ENCODE measurements at places on chromosomes 2 and 18. TPM values are rescaled to one million over a fixed set of nuclear protein-coding genes. Genes with fewer than 3 reads are reported as not detected.

GRCh38 chr2:15388406-15389325, 172.5 kb downstream of the NBAS start:
- DNase-seq: no peak

DNA sequence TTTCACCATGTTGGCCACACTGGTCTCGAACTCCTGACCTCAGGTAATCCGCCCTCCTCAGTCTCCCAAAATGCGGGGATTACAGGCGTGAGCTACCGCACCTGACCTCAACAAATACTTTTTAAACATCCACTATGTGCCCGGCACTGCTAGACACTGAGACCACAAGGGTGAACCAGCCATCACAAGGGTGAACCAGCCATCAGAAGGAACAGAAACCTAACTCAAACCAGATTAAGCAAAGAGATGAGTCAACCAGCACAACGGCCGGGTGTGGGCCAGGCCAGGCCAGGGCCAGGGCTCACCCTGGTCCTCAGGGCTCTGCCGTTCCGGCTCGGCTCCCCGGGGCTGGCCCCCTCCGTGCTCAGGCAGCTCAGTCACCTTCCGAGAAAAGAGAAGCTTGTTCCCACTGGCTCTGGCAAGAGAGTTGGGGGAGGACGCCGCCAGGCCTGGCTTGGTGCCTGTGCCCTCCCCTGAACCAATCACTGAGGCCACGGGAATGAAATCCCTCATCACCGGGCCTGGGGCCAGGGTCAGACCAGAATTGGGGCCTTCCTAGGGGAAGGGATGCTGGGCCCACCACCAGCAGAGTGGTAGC, 4.4 kb downstream of the TEX44 start:
- no peak for DNase-seq

DNA sequence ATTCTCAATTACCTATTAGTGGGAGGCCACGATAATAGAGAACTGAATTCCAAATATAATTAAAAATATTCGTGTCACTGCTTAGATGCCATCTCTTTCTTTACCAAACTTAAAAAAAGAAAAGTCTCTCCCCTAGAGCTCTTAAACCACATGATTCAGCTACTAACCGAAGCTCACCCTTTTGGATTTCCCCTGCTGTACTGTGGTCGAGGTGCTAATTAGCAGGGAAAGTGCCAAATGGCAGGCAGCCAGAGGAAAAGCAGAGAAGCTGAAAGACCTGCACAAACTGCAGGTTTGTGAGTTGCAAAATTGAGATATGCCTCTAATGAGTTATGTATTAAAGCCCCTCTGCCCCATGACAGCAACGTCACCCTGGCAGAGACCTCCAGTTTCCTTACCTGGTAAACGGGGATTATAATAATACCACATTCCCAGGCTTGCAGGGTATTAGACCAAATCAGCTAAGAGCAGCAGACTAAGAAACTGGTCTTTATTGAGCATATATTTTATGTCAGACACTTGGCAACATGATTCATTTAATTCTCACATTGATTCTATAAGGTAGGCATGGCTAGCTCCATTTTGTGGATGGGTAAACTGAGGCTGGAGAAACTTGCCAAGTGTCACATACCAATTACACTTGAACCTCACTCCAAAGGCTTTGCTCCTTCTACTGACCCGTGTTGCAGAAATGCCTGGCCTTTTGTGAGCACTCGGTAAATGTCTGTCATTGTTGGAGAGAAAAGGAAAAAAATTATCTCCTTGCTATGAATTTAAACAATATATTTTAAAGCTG, 259.7 kb downstream of the LPIN1 start:
- DNase-seq: peak; percentile 51

GRCh38 chr2:40041422-40042382, 262.6 kb upstream of the THUMPD2 start:
- no peak for DNase-seq

- no peak for DNase-seq
These were observed 407.2 kb downstream of the PTPRM start for GRCh38 chr18:7974200-7974874.

- DNase-seq: peak; percentile 38
These were observed 19.1 kb downstream of the CAPG start for GRCh38 chr2:85390941-85391669.

DNA sequence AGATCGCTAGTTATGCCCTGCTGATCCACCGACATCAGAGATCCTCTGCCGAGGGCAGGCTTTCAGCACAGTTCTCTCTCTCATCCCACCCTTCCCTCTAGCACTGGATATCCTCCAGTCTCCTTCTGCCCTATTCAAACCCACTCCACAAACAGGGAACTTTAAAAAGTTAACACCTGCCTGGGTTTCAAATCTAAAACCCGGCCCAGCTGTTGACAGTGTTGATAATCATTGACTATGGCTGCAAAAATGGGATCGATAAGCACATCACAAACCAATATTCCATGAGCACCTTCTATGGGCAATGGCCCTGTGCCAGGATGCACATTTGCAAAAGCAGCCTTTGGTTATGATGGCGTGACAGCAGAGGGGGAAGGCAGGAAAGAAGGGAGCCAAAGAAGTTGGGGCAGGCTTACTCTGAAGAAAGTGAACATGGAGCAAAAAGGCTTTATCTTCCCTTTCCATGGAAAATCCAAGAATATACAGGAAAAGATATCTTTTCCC, 482.3 kb upstream of the KLHL29 start:
- no peak for DNase-seq

DNA sequence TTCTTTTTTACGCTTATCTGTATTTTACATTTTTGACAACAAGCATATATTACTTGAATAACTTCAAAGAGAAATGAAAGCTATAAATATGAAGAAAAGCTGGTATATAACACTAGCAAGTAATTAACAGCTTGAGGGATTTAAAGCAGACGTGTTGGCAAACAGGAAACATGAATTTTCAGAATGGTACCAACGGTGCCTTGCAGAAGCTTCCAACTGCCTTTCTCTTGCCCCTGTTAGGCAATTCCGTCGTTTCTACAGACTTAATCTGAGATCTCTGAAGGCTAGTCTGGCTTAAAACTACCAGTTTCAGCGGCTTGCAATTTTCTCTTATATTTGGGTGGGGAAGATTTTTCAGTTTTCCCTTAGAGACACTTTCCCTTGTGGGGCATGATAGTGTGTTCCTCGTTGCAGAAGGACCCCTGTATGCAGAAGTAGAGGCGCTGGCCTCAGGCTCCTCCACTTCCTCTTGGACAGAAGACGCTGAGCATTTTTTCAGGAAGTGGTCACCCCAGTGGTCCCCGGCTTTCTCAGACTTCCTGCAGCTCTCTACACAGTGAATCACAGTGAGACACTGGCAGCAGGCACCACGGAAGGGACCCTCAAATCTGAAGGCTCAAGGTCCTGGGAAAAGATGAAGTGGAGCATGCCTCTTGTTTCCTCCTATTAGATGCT, 56.2 kb upstream of the SLC16A14 start:
- DNase-seq: no peak

DNA sequence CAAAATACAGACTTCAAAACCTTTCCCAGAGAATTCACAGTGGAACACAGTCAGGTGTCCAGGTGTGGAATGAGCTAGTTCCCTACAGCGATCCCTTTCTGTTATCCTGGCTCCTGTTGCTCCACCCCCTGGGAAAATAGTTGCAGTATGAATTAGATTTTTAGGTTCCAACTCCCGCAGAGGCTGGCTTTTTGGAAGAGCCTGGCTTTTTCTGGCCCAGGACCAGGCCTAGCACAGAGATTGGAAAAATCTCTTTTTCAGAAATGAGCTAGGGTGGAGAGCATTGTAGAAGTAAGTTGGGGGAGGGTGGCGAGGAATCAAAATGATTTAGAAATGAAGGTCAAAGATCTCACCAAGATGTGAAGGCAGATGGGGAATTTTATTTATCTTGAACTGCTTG, 27.1 kb downstream of the COL5A2 start:
- no peak for DNase-seq

- DNase-seq: no peak
These were observed 359.9 kb downstream of the TXNL1 start for GRCh38 chr18:56278421-56279003.

GRCh38 chr2:195343942-195344530, 313.0 kb upstream of the SLC39A10 start:
- no peak for DNase-seq

DNA sequence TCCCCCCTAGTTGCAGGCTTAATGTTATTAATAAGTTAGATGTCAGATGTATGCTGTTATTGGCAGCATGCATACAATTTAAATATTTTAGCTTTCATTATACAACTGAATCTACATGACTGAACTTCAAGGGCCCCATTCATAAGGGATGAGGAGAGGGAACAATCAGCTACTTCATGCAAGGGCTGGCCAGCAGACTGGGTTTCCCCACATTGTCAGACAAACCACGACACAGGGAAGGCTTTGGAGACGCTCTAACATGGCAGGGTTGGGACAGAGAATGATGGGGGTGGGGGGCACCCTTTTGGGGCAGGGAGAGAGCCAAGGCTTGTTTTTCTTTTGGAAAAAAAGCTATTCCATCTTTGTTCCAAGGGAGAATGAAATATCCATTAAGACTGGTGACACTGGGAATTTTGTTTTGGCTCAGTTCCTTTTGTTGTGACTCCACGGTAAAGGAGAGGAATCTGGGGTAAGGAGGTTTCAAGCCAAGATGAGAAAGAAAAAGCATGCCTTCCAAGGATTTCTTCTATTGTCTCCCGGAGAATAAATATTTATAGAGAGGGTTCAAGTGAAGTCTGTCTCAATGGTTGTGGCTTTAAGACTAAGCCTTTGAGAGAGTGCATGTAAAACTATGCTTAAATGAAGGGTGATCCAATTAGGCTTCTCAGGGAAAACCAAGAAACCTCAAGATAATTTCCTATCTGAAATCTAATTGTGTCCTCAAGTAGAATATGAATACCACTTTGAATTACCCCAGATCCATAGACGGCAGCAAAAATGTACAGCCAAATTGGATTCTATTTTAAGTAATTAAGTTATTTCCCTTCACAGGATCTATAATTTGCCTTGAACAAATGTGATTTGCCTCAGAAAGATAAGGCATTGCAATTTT, 5.4 kb downstream of the CXCR4 start:
- no peak for DNase-seq

DNA sequence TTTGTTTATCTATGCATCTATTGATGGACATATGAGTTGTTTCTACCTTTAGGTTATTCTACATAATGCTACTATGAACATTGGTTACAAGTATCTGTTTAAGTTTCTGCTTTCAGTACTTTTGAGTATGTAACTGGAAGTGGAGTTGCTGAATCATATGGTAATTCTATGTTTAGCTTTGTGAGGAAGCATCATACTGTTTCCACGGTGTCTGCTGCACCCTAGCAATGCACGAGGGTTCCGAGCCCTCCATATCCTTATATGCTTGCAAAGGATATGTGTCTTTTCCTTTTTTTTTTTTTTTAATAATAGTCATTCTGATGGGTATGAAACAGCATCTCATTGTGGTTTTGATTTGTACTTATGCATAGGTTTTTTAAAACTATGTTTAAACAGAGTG, 83.7 kb downstream of the FMNL2 start:
- DNase-seq: peak; percentile 64

DNA sequence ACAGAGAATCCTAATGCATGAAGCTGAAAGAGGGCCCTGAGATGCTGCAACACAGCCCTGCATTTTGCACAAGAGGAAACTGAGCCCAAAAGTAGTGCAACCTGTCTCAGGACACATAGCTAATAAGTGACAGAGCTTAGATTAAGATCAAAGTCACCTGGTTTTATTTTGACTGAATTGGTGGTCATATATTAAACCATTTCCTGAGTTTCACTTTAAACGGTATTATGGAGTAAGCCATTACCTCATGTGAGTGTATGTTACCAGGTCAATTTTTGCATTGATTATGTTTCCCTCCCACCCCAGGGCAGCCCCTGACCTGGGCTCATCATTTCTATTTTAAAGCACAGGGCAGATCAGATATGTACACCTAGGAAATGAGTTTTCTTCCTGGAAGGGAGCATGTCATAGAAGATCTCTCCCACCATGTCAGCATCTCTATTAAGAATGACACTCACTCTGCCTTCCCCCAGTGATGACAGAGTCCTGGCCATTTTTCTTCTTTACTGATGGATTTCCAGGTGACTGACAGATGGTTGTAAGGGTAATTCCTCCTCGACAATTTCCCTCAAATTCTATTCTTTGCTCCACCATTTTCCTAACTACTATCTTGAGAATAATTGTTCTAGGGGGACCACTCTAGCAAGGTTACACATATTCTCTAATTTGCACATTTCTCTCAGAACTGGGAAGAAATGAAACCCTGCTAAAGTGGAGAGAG, 441.3 kb upstream of the SLC14A2 start:
- DNase-seq: no peak

GRCh38 chr2:10201201-10201600, 78.7 kb downstream of the RRM2 start:
- no peak for DNase-seq

DNA sequence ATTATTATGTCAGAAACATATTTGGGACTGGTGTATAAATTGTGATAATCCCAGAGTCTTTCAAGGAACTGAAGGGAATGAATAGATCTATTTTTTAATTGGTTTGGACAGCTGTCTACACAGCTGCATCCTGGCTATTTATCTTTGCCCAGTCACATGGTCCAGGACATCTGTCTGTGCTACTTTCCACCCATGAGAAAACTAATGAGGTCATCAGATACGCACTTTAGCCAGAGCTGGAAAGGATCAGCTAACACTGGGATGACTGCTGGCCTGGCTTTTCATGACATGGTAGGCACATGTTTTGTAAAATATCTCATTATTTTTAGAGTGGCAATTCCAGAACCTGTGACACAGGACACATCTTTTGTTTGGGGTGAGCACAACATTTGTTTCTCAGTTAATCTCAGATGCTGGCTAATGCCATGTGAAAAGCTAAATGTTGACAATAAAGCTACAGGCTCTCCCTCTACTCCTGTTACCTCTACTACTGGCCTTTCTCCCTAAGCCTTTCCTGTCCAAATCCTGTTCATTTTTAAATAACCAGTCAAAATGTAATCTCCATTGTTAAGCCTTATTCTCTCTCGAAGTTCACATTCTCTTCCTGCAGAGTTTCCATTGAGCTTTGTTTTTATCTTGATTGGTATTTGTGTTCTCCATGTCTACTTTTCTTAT, 500.7 kb downstream of the RIT2 start:
- peak; percentile 74 for DNase-seq

DNA sequence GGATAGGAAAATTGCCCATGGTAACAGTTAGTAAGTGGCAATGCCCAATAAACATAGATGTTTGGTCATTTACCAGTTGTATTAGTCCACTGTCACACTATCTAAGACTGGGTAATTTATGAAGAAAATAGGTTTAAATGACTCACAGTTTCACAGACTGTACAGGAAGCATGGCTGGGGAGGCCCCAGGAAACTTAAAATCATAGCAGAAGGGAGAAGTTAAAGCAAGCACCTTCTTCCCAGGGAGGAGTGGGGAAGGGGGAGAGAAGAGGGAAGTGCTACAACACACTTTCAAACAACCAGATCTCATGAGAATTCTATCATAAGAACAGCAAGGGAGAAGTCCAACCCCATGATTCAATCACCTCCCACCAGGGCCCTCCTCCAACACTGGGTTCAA, 23.4 kb downstream of the NR4A2 start:
- DNase-seq: no peak

- no peak for DNase-seq
These were observed at the start of gene SRD5A2 for GRCh38 chr2:31580321-31581117. Gene SRD5A2, minus strand, starts transcription at chr2:31580938. Its CDS starts 38 bp downstream, at chr2:31580900.

GRCh38 chr2:173584000-173584399, 229.3 kb downstream of the CDCA7 start:
- no peak for DNase-seq

Gene SPDYA
- polyA plus RNA-seq: 0.06 TPM

Gene SPATA3
- not detected for polyA plus RNA-seq

Gene PKDCC
- polyA plus RNA-seq: 3.0 TPM

Gene ACVR1
- polyA plus RNA-seq: 24.8 TPM

Gene IL1F10
- not detected for polyA plus RNA-seq

Gene RELCH
- polyA plus RNA-seq: 3.9 TPM

Gene CAPN14
- 0.03 TPM for polyA plus RNA-seq

Gene ARHGAP28
- polyA plus RNA-seq: 3.8 TPM

Gene IL1RN
- not detected for polyA plus RNA-seq

Gene CAVIN2
- 210 TPM for polyA plus RNA-seq

Gene PLGLB2
- polyA plus RNA-seq: 0.68 TPM

Data from endothelial cell of umbilical vein (primary cell).